ENCODE measurements at places on chromosomes 13 and 19. TPM values are rescaled to one million over a fixed set of nuclear protein-coding genes. Genes with fewer than 3 reads are reported as not detected.

Gene CACNG6
- not detected for total RNA-seq

Gene KLK6
- not detected for total RNA-seq

DNA sequence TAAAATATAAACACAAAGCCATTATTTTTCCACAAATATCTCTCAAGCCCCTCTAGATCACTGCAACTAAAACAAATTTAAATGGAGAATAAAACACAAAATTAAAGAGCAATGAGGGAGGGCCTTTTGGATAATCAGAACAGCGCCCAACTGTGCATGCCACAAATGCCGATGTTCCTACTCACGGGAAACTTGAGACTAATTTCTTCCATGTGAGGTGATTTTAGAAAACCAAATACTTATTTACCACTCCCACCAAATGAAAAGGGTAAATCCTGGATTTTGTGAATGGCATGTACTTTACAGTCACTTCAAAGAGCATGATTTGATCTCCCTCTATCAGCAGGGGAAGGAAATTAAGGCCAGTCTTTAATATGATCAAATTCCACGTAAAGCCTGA is 74.8 kb downstream of the SLC7A1 start:
- H3K4me1 ChIP-seq: no peaks in the 10 kb centered on the region
- no peak for DNase-seq
- H3K36me3 ChIP-seq: peaks cover 43% of the 10 kb centered on the region
- H3K27ac ChIP-seq: no peak overlapping the region

- no peak overlapping the region for H3K4me3 ChIP-seq
- no peak for DNase-seq
- H3K36me3 ChIP-seq: no peaks in the 10 kb centered on the region
- peaks cover 8% of the 10 kb centered on the region for H3K27me3 ChIP-seq
- H3K4me1 ChIP-seq: no peaks in the 10 kb centered on the region
- H3K27ac ChIP-seq: no peak overlapping the region
Observed at GRCh38 chr13:77868717-77869116, 49.9 kb downstream of the EDNRB start.

All from activated naive CD8-positive, alpha-beta T cell treated with anti-CD3 and anti-CD28 coated beads for 36 hours (primary cell).